ENCODE measurements at places on chromosomes 7 and 10.

- peak; percentile 74 for DNase-seq
Measured at GRCh38 chr10:61733358-61733940, 70.7 kb downstream of the CABCOCO1 start.

- peak; percentile 62 for DNase-seq
Measured at GRCh38 chr7:30521532-30521931, 16.9 kb upstream of the GGCT start.

DNA sequence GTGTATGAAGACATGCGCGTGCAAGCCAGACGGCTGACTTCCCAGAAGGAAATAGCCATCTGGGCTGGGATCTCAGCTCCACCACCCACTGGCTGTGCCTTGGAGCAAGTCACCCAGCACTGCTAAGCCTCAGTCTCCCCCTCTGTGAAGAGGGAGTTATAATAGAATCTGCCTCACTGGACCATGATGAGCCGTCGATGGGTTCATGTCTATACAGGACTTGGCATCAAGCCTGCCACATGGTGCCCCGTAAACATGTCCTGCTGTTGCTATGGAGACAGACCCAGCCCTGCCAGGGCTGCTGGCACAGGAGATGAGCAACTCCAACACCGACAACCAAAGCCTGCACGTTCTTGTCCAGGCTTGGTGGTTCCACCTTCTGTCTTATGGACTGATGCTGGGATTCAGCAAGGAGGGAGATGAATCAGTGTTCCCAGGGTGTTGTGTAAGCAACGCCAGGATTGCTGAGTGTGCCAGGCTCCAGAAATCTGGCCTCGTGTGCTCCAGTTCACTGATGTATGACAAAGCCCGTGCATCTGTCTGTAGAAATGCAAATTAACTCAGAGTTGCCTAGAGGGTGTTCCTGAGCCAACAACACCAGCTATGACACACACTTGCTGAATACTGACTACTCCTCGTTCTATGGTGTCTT, 5.6 kb downstream of the GPR15LG start:
- DNase-seq, result peak; percentile 27

DNA sequence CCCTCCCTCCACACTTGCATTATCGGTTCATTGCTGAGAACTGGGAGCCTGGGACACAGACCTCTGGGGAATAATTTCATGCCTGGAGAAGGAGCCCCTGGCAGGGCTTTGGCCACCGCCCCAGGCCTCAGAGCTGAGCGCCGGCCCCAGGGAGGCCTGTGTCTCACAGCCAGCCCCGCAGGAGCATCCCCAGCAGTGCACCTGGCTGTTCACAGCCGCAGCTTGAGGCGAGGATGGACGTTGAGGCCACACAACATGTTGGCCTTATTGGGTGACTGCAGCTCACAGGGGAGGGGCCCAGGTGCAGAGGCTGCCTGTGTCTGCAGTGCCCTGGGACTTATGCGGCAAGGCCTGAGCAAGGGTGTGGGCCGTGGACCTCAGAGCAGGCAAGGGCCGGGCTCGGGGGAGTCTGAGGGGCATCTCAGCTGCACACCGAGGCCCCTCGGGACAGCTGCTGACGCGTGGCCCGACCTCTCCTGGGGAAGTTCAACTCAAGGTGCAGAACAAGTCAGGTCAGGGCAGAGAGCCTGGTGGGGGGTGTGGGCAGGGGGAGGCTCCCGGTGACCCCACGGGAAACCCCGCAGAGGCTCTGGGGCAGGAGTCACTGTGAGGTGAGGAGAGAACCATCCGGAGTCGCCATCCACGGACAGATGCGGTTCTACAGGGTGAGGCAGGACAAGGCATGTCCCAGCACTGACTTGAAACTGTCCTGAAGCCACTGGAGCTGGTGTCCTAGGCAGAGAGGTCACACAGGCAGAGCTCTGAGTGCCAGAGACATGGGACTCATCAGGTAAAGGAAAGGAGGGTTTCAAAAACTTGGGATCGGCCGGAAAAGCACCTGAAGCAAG, 13.1 kb upstream of the UBE3C start:
- DNase-seq, result no peak

GRCh38 chr7:1531979-1532455, 1.5 kb downstream of the MAFK start:
- peak; percentile 51 for DNase-seq

DNA sequence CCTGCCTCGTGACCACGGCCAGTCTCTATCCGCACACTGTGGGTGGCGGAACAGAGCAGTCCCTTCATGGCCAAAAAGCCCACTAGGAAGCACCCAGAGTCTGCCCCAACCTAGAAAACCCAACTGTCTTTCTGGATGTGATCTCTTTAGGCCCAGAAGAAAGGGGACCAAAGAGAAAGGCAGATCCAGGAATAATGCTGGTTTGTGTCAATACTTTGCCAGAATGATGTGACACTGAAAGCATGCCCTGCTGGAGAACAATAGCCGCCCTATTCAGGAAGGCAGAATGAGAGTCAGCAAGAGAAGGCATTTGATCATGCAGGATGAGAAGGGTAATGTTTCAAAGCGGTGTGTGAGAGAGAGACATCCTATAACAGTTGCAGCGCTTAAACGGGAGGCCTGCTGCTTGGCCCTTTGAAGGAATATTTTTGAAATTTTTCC, 274.7 kb downstream of the USP6NL start:
- peak; percentile 66 for DNase-seq

DNA sequence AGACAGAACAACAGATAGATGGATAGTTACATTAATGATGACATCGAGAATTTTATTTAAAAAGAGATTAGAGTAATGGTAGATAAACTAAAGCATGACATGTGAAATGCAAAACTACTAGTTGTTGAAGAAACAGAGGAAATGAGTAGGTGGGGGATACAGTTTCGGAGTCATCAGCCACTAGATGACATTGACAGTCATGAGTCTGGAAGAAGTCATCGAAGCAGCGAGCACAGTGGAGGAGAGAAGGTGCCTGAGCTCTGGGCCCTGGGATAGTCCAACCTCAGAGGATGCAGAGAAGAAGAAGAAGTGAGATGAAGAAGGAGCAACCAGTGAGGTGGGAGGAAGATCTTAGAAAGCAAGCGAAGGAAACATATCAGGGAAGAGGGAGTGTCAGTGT, 20.2 kb upstream of the SEC61A2 start:
- no peak for DNase-seq

DNA sequence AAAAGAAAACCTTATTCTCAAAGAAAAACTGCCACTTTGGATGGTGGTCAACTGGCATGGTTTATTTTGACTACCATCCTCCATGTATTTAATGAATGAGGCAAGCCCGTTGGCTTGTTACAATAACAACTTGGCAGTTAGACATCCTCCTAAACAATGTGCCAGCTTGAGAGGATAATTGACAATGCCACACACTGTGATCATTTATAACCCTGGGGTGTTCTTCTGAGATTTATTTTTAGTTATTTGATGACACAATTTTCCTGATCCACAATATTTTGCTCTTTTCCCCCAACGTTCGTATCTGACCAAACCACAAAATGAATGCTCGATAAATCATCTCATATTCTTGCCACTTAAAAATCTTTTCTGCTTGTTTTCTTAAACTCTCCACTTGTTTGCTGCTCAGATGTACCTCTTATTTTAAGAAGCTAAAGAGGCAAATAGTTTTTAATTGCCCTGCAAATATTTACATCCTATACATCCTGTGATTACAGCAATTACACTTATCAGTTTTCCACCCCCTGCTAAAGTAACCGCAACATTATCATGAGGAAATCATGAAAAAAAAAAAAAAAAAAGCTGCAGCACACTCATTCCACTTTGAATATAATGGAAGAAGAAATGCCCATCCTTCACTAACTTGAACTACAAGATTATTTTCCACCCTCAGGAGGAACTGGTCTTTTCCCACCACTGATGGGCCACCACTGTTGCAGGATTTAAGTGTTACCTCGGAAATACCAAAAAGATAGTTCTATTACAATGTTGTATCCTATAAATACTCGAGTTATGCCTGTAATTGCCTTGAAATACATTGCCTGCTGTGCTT, 119.9 kb downstream of the MBL2 start:
- DNase-seq, result no peak

GRCh38 chr10:89278900-89279392, 22.9 kb upstream of the IFIT2 start:
- DNase-seq, result peak; percentile 71

DNA sequence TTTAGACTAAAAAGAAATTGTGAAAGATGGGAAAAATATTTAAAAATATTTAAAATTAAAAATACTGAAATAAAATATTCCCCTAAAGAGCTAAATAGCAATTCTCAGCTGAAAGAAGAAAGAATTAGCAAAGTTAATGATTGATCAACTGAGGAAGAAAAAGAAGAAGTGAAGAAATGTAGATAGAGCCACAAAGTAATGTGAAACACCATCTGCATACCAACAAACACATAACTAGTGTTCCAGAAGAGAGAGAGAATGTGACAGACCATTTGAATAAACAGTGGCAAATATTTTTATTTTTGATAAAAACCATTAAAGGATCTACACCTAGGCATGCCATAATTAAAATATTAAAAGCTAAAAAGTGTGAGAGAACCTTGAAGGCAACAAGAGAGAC, 784.5 kb upstream of the ZWINT start:
- DNase-seq, result no peak

DNA sequence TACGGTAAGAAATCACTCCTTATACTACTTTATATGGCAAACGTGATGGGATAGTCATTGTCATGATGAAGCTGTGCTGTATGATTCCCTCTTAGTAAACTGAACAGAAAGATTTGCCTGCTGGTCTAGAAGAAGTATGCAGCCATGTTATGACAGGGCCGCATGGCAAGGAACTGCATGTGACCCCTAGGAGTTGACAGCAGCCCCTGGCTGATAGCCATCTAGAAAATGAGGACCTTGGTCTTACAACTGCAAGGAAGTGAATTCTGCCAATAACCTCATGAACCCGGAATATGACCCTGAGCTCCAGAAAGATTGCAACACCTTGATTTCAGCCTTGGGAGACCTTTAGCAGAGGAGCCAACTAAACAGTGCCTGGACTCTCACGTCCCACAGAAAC, 193.3 kb downstream of the SEMA3E start:
- DNase-seq, result no peak

- DNase-seq, result peak; percentile 76
Measured at GRCh38 chr10:12390733-12391132, 41.4 kb downstream of the CAMK1D start.

GRCh38 chr7:83429493-83429892, 219.4 kb downstream of the SEMA3E start:
- no peak for DNase-seq

DNA sequence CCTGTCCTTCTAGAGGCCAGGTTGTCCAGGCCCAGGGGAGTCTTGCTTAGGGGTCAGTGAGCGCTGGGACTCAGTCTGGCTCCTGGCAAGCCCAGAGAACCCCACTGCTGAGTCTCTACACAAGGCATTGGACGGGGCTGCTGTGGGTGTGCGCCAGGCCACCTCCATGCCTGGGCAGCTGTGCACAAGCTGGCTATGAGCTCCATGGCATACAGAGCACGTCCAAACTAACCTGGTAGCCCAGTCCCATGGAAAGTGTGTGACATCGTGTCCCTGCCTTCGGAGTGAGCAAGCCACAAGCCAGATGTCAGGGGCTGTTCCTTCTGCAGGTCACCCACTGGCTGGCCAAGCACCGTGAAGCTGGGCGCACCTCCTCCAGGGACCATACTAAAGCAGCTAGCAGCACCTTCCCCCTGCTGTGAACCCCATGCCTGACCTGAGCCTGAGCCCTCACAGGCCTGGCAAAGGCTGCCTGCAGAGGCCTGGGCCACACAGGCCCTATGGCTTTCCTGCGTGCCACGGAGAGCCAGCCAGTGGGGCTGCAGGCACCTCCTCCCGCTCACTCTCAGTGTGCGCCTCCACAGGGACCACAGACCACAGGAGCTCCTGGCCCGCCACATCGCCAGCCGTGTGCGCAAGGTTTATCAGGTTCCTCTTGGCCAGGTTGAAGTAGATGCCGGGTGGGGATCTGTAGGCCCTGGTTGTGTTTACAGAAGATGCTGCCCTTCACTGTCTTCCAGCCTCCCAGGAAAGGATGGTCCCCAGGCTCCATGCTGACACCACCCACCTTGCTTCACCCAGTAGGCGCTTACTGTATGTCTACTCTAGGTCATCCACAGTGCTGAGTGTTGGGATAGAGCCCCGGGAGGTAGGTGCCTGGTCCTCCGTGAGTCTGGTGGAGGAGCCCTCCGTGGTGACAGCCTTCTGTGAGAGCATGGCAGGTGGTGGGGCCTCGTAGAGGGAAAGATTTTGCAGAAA, 219.7 kb downstream of the EBF3 start:
- DNase-seq, result no peak

DNA sequence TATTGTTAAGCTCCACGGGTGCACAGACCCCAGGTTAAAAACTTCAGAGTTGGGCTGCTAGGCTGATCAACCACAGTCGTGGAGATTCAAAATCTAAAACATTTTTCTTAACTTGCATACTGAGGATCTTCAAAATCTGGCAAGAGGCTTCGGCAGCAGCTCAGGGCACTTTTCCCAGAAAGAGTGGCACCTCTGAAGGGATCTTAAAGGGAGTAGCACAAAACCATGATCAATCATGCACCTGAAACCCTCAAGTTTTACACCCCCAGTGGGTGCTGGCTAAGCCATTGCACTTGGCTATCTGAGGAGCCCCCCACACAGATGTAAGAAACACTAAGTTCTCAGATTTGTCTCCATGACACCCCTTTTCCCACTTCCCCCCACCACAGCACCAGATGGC, 151.7 kb downstream of the CALN1 start:
- no peak for DNase-seq

- no peak for DNase-seq
Measured at GRCh38 chr10:115950320-115950719, 322.7 kb downstream of the GFRA1 start.

- DNase-seq, result no peak
Measured at GRCh38 chr10:132539894-132540293, 2.3 kb downstream of the INPP5A start.

DNA sequence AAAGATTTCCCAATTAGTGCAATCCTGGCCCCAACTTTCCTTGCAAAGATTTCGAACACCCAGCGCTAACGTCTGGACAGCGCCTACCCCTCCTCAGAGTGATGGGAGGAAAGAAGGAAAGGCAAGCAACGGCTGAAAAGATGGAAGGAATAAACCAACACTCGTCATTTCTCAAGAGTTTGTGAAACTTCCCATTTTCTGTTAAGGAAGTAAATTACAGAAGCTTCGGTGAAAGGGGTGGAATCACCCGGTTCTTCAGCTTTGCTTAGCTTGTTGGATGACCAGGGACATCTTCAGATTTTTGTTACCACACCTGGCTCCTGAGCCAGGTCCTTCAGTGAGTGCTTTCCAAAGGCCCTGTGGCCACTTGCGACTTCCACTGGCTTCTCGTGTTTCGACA, 313.1 kb downstream of the SKIDA1 start:
- peak; percentile 15 for DNase-seq
